ENCODE measurements at places on chromosomes 3 and 15. TPM values are rescaled to one million over a fixed set of nuclear protein-coding genes. Genes with fewer than 3 reads are reported as not detected.

CFAP100 gene
- total RNA-seq, result not detected

NEK10 gene
- total RNA-seq, result 5.0 TPM

ACP3 gene
- 21.8 TPM for total RNA-seq

PIERCE2 gene
- total RNA-seq, result 1.5 TPM

Data from skin of body (tissue), 3 donors.